Right forelimb (tissue), 1 donor: ENCODE measurements at places on chromosomes 11 and 22.
A peak's percentile ranks its signal among the peaks of the same experiment; 100 is the strongest.

GRCh38 chr11:2211113-2211971, 39.7 kb upstream of the TH start:
- DNase-seq = peak; percentile 45

- no peak for DNase-seq
These were observed 29.3 kb upstream of the TCF20 start for GRCh38 chr22:42299586-42300258.

DNA sequence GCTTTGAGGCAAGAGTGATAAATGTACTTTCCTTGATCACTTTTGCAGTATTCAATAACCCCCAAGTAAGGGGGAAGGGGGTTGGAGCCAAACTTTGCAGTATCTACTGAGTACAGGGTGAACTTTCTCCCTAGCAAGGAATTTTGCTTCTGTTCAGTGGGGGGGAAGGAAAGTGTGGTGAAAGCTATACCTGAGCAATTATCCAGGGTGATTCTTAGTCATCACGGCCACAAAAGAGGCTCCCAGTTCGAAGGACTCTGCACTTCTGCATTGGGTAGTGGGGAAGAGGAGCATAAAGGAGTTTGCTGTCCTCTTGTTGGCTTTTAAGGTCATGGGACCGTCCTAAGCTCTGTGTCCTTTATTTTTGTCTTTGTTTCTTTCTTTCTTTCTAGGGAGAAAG, 346.5 kb upstream of the SYN3 start:
- DNase-seq = no peak

DNA sequence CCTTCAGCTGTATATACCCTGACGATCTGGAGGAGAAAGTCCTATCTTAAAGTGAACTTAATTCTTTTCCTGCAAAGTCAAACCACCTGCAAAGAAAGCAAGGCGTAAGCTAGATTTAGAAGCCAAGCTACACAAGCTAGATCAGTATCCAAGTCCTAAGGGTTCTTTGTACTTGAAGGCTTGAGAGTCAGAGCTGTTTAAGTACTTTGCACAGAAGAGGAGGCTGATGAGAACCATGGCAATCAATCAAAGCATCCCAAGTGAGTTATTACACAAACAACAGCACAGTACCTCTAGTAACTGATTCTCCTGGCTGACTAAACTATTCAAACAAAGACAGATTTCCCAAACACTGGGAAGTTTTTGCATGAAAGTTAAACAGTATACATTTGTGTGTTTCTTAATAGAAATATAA, 1.9 kb downstream of the CDON start:
- no peak for DNase-seq

DNA sequence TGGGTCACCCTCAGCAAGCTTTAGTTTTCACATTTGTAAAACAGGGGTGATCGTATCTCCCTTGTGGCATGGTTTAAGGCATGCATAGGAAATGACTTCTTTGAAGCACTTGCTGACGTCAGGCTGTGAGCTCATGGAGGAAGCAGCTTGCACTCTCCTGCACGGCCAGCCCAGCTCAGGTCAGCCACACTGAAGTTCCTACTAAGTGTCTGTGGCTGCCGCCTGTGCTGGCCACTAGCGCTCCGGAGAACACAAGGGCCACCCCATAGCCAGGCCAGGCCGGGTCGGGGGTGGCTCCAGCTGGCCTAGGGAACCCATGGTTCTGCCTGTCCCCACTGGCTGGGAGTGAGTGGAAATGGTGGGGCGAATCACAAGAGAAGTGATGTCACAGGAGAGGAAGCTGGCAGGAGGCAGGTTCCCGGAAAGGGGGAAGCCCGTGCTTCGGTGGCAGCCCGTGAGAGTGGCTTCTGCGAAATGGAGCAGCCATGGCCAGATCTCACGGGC, 28.2 kb downstream of the KCTD17 start:
- no peak for DNase-seq

DNA sequence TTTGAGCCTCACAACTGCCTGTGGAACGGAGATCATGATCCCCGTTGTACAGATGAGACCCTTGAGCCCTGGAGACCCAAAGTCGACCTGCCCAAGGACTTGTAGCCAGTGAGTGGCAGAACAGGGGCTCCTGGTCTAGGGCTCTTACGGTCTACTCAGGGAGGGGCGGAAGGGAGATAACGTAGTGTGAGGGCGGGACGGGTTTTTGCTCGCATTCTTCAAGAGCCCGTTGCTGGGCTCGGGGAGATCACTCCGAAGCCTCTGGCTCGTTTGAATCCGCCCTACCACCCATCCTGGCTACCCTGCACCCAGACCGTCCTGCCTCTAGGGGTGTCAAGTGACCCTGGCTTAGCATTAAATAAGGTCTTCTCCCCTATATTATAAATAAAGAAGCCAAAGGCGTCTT, 639 bp downstream of the CRY2 start:
- DNase-seq = no peak

- DNase-seq = no peak
These were observed 240.3 kb downstream of the BRD1 start for GRCh38 chr22:49587421-49587820.

- DNase-seq = no peak
These were observed 291.5 kb downstream of the SWAP70 start for GRCh38 chr11:9955391-9955790.

- DNase-seq = no peak
These were observed 263.8 kb upstream of the NARS2 start for GRCh38 chr11:78838417-78838816.

- DNase-seq = no peak
These were observed 186.2 kb downstream of the SPON1 start for GRCh38 chr11:14148653-14149273.

DNA sequence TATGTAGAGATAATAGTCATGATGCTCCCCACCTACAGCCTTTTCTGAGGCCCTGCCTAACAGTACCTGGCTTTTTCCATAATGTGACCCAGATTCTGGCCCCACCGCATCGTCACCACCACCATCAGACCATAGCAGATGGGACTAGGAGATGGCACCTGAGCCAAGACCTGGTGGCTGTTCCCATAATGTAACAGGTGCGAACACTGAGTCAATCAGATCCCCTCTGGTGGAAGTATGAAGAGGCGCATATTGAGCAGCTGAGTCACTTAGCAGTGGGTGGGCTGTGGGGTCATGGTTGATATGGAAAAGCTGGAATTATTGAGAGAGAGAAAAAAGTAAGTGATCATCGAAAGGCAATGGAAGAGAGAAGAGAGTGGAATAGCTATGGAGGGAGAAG, 578.0 kb upstream of the CADM1 start:
- no peak for DNase-seq

DNA sequence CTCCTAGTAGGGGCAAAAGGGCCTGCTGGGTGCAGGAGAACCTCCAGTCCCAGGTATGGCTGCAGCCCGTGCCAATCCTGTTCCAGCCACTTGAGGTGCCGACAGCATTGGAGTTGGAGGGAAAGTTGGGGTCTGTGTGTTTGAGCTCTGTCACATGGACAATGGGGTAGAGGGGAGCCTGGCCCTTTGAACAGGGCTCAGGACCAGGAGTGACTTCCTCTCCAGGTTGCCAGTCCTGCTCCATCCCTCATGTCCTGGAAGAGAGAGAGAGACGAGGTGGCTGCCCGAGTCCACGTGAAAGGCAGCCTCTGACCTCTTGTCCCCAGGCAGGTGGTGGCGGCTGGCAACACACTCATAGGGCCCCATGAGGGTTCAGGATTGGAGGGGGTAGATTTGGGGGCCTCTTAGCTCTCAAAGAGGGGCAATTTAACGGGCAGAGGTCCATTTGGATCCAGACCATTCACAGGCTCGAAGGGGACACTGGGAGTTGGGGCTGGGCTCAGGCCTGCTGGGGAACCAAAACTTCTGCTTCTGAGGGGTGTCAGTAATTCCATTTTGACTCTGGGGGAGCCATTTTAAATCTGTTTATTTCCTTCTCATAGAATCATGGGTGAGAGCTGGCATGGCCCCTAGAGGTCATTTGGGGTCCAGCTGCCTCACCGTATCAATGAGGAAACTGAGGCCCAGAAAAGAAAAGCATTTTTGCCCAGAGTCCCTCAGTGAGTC, 4.1 kb downstream of the ADORA2A start:
- DNase-seq = no peak

DNA sequence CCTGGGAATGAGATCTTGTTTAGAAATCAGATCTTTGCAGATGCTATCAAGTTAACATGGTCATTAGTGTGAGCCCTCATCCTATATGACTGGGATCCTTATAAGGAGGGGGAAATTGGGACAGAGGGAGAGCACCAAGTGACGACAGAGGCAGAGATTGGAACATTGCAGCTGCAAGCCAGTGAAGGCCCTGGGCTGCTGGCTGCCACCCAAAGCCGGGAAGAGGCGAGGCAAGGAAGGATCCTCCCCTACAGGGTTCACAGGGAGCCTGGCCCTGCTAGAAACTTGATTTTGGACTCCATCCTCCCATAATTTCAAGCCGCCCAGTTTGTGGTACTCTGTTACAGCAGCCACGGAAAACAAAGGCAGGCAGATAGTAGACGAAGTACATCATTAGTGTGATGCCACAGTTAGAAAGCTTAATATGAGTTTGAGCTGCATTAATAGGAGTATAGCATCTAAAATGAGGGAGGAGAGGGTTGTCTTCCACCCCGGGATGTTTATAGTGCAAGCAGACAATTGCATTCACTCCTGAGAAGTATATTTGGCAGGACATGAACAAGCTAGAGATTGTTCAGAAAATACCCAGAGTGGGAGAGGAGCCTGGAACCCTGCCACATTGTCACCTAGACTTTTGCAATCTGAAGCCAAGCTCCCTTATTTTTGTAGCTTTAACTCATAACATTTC, 56.8 kb upstream of the CLMP start:
- DNase-seq = peak; percentile 53

- DNase-seq = no peak
These were observed 23.5 kb downstream of the CERK start for GRCh38 chr22:46714550-46714949.

GRCh38 chr11:66311470-66311964, 5.3 kb downstream of the CD248 start:
- DNase-seq = no peak

DNA sequence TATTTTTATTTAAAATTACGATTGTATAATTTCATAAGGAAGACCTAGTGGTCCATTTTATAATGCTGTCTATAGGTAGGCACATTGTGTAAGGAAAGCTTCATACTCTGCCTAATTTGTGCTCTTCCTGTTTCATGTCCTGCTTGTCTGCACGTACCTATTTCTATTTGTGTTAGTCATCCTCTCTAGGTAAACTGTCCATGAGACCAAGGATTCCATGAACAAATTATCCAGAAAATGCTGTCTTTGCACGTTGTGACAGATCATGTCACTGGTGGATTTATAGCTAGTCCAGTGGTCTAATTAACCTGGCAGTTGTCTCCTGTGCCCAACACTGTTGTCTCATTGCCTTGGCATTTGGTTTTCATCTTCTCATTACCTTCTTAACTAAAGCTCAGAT, 44.7 kb downstream of the DNAJC24 start:
- no peak for DNase-seq

DNA sequence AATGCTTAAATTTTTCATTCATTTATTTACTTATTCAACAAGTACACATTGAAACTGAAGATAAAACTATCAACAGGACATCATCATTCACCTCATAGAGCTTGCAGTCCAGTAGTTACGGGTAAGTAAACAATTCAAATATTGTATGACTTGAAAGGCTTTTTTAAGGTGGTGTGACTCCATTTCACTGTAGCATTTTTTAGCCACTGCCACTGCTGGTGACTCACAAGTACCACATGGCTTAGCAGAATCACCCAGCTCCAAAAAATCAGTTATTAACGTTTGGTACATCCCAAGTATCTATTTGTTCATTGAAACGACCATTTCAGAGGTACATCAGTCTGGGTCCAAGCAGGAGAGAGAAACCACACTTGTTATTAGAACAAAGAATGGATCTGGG, 427.9 kb upstream of the DDI1 start:
- DNase-seq = no peak

DNA sequence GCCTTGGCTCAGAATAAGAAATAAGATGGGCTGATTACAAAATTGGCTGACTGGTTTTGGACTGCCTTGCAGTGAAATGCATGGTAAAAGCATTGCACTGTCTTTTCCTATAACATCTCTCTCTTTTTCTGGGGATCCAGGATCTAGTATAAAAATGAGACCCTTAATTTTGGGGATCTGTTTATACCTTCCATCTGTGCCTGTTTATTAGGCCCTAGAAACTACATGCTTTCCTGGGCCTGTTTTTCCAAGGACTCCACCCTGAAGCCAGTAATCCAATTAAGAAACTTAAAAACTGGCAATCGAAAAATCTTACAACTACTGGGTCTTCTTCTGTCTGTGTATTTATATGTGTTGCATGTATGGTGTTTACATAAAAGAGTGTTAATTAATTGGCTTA, 14.5 kb downstream of the HORMAD2 start:
- no peak for DNase-seq

- peak; percentile 90 for DNase-seq
These were observed 10.7 kb downstream of the LSP1 start for GRCh38 chr11:1863352-1864216.

- no peak for DNase-seq
These were observed 37.9 kb downstream of the SMIM38 start for GRCh38 chr11:69193629-69194028.

DNA sequence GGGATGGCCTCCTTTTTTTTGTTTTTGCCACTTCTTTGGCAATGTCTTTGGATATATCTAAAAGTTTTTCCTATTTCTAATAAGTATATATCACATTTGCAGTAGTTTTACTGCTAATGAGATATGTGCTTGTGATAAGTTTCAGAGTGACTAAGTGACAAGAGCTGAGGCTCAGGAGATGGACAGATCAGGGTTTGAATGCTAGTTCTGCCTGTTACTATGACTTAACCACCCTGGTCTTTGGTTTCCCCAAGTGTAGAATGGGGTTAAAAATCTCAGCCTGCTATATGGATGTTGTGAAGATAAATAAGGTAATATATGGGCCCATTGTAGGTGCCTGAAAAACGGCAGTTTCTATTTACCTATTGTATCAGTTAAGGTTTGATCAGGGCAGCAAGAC, 9.1 kb upstream of the MICAL2 start:
- no peak for DNase-seq

- no peak for DNase-seq
These were observed 40.9 kb upstream of the SUSD2 start for GRCh38 chr22:24140357-24140756.

DNA sequence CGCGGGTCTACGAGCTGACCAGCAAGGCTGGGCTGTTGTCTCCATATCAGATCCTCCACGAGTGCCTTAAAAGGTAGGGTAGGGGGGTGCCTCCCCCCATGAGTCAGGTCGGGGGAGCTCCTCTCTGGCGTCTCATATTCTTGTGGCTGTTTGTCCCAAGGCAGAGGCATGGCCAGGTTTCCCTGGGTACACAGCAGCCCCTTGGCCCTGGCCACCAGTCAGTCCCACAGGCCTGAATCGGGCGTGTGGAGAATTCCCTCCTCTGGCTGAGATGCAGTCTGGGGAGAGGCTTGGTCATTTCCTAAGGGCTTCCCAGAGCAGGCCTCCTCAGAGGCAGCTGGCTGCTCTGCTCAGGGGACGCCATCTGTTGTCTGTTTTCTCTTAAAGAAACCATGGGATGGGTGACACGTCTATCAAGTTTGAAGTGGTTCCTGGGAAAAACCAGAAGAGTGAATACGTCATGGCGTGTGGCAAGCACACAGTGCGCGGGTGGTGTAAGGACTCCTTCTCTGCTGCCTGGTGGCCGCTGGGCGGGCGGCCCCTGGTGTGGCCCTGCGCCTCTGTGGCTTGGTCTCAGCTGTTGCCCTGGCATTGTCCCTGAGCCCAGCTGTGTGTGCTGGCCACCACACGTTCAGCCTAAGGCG, 9.6 kb upstream of the RANBP1 start:
- no peak for DNase-seq
